ENCODE measurements at places on chromosomes 2 and 18.
A peak's percentile ranks its signal among the peaks of the same experiment; 100 is the strongest.

DNA sequence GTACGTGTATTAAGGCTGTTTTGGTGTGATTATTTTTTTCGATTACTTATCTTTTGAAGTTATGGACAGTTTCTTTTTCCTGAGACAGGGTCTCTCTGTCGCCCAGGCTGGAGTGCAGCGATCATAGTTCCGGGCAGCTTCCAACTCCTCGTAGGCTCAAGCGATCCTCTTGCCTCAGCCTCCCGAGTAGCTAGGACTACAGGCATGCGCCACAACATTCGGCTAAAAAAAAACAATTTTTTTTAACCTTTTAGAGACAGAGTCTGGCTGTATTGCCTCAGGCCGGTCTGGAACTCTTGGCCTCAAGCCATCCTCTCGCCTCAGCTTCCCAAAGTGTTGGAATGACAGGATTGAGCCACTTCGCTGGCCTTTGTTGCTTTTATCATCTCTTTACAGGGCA lies 945 bp downstream of the HAT1 start:
- DNase-seq = no peak

DNA sequence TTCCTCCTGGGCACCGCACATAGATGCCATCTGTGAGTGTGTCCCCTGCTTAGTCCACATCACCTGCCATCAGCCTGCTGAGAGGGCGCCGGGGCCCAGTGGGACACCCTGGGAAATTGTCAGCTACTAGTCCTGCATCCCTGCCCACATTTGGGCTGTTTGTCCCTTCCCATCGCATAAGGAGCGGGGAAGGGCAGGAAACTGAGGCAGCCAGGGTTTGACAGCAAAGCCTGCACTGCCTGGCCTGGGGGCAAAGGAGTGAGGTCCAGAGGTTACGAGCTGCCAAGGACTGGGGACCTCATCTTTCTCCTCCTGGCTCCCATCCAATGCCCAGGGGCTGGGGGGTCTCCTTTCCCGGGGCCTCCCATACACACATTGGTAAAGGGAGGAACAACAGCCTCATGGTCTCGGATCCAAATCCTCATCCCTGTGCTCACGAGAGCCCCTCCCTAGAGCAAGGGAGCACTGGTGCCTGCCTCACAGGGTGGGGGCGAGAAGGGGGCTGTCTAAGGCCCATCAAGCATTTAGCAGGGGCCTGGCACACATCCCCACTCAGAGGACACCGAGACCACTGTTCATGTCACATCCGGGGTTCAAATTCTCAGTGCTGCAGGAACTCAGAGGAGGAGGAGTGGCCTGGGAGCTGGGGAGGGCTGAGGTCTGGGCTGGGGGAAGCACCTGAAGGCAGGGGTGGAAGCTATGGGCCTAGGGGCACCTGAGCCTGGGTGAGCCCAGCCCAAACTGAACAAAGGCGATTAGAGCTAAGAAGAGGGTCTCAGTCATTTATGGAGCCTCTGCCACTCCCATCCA lies 113.8 kb downstream of the SMAD7 start:
- no peak for DNase-seq

GRCh38 chr2:168239281-168239680 lies 8.1 kb downstream of the STK39 start:
- no peak for DNase-seq

DNA sequence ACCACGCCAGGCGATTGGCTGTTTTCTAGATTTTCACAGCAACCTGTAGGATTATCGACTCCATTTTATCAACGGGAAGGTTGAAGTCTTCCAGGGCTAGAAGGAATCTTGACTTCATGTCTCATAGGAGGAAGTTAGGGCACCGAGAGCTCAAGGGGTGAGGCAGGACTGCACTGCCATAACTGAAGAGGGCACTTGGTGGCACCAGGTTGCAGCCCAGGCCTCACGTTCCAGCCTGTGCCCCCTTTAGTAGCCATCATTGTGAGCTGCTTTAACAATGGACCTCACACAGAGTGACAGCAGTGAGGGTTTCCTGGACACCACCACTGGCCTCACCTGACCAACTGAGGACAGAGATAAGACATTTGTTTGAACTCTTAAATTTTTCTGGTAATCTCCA lies 22.9 kb upstream of the RPL37A start:
- DNase-seq = no peak

DNA sequence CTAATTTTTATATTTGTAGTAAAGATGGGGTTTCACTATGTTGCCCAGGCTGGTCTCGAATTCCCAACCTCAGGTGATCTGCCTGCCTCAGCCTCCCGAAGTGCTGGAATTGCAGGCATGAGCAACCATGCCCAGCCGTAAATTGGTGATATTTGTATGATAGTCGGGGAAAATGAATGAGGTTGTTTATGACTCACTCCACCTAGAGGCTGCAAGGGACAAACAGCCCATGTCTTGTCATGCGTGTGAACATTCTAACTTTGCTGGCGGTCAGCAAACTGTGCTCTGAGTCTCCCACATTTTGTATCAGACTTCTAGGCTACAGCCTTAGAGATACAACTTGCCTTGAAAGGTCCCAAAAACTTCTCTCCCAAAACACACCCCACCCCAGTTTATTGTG lies 133.5 kb upstream of the DTNA start:
- DNase-seq = no peak

DNA sequence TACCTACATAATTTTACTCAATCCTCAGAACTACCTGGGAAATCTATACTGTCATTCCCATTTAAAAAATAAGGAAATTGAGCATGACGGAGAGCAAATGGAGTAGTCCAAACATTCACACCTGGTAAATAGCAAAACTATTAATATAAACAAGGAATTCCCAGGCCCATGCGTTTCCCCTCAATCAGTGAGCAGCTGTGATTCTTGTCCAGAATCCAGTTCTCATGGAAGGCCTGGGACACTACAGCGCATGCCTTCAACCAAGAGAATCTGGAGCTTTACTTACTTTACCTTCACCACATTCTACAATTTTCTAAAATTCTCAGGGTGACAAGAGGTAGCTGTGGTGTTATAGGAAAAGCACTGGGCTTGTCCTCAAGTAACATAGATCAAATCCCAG lies 259.0 kb downstream of the LRATD1 start:
- no peak for DNase-seq

GRCh38 chr18:5040476-5040875 lies 156.6 kb downstream of the AKAIN1 start:
- no peak for DNase-seq

GRCh38 chr2:199261239-199261638 lies 196.5 kb downstream of the SATB2 start:
- no peak for DNase-seq

- DNase-seq = no peak
These were observed 141.0 kb downstream of the ADCYAP1 start for GRCh38 chr18:1045658-1046057.

- DNase-seq = no peak
These were observed 242.1 kb downstream of the TMX3 start for GRCh38 chr18:68472701-68473295.

- DNase-seq = no peak
These were observed 507.9 kb downstream of the ERBB4 start for GRCh38 chr2:212030709-212031108.

GRCh38 chr18:13793819-13794218 lies 30.1 kb upstream of the MC5R start:
- DNase-seq = no peak

DNA sequence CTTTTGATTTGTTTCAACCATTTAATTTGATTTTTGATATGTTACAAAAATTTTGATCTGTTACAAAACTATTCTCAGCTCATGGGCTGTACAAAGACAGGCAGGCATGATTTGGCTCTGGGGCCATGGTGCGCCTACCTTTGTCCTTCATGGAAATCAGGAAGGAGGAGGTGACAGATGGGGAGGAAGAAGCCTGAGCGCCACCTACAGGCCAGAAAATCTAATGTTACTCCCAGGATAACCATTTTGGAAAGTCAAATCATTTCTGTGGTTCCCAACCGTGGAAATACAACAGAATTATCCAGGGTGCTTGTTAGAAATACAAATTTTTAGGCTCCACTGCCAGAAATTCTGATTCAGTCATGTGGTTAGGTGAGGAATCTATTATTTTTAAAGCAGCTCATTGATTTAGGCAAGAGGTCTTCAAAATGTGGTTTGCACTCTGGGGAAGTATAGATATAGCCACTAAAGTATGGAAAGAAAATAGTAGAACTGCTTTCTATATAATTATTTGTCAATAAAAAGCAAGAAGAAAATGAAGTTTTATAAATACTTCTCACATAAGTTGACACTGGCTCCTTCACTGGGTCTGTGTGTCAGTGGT lies 93.9 kb downstream of the EVA1A start:
- no peak for DNase-seq

GRCh38 chr2:217066510-217067270 lies 206.8 kb upstream of the TNP1 start:
- no peak for DNase-seq

GRCh38 chr2:12501469-12502158 lies 215.1 kb upstream of the TRIB2 start:
- peak; percentile 53 for DNase-seq

DNA sequence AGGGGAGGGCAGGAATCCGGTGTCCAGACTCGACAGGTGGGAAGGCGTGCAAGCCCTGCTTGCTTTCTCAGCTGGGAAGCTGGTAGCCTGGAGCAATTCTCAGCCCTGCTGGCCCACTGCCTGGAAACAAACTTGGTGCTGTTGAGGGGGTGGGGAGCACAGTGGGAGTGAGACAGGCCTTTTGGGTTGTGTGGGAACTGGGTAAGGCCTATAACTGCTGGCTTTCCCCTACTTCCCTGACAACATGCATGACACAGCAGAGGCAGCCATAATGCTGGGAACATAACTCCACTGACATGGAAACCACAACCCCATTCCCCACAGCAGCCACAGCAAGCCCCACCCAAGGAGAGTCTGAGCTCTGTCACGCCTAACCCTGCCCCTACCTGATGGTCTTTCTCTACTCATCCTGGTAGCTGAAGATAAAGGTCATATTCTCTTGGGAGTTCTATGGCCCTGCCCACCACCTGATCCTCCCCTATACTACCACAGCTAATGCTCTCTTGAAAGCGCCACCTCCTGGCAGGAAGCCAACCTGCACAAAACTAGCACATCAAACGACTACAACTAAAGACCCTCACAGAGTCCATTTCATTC lies 122.9 kb upstream of the ACVR1C start:
- DNase-seq = peak; percentile 31

DNA sequence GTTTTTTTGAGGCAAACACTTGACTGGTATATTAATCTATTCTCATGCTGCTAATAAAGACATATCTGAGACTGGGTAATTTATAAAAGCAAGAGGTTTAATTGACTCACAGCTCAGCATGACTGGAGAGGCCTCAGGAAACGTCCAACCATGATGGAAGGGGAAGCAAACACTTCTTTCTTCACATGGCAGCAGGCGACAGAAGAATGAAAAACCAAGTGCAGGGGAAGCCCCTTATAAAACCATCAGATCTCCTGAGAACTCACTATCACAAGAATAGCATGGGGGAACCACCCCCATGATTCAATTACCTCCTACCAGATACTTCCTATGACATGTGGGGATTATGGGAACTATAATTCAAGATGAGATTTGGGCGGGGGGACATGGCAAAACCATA lies 136.2 kb upstream of the MAPRE2 start:
- no peak for DNase-seq

- DNase-seq = no peak
These were observed 11.7 kb downstream of the LYPD6B start for GRCh38 chr2:149050188-149050587.

GRCh38 chr2:236605345-236605734 lies 35.7 kb downstream of the ACKR3 start:
- no peak for DNase-seq

DNA sequence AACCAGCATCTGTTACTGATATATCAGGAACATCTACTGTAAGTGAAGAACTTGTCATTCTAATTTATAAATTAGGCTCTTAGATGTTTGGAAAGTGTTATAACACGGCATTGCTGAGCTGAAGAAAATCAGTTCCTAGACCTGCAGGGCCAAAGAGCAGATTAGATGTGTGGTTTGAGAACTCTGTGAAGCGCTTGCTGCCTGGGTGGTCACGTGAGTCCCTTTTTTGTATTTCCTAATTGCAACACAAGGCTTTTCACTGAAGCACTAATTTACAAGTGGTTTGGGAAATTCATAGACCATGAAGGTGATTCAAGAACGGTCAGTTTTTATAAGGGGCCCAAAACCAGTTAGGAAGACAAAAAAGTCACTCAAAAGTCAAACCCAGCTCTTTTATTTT lies 106.9 kb upstream of the SP3 start:
- no peak for DNase-seq

Data from stimulated activated CD4-positive, alpha-beta T cell treated with anti-CD3 and anti-CD28 coated beads, TNF-alpha, amount 100 ng/mL, for 24 hours (primary cell).